Adrenal gland (tissue), 19 donors: ENCODE measurements at places on chromosomes 16 and 17. TPM values are rescaled to one million over a fixed set of nuclear protein-coding genes. Genes with fewer than 3 reads are reported as not detected.

Gene CACNG5
- not detected for total RNA-seq

GRCh38 chr16:57426356-57426755 lies 20.8 kb downstream of the CIAPIN1 start:
- peaks cover 41% of the 10 kb centered on the region for H3K36me3 ChIP-seq
- no peak overlapping the region for H3K4me3 ChIP-seq
- no peaks in the 10 kb centered on the region for H3K27me3 ChIP-seq
- DNase-seq, result no peak

DNA sequence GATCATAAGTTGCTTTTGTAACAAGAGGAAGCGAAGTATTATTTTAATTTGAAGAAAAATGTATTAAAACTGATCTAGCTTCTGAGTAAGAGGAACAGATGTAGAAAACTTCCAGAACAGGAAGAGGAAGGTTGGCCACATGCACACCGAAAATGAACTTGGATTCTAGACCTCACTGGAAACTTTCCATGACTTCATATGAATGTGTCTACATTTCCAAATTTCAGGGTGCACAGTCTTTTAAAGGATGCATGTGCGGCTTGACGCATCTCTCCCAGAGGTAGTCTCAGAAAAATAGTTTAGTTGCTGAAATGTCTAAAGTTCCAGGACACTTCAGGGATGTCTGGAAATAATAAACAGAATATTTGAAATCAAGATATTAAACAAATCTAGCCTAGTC lies 275.1 kb upstream of the MYOCD start:
- H3K4me1 ChIP-seq, result no peaks in the 10 kb centered on the region
- H3K27me3 ChIP-seq, result no peaks in the 10 kb centered on the region
- H3K36me3 ChIP-seq, result no peaks in the 10 kb centered on the region
- no peak for DNase-seq

DNA sequence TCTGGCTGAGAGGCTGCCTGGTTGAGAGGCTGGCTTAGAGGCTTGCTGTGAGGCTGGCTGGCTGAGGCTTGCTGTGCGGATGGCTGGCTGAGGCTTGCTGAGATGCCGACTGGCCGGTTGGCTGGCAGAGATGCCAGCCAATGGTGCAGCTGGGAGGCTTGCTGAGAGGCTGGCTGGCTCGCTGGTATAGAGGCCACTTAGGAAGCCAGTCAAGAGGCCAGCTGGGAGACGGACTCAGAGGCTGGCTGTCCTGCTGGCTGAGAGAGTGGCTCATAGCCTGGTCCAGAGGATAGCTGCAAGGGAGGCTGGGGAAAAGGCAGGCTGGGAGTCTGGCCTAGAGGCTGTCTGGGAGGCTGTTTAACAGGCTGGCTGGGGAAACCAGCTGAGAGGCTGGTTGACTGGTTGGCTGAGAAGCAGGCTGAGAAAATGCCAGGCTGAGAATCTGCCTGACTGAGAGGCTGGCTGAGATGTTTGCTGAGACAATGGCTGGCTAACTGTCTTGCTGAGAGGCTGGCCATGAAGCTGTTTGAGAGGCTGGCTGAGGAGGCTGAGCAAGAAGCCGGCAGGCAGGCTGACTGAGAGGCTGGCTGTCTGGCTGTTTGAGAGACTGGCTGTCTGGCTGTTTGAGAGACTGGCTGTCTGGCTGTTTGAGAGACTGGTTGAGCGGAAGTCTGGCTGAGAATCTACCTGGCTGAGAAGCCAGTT lies 37.5 kb upstream of the ACSM2B start:
- H3K27ac ChIP-seq, result no peak overlapping the region
- no peaks in the 10 kb centered on the region for H3K4me1 ChIP-seq
- DNase-seq, result no peak

Gene RAD51C
- 31.0 TPM for total RNA-seq
